Left renal cortex interstitium (tissue), 4 donors: ENCODE measurements at places on chromosomes 5 and 9.

GRCh38 chr9:86354818-86355309 is 654 bp upstream of the TUT7 start:
- DNase-seq = no peak

DNA sequence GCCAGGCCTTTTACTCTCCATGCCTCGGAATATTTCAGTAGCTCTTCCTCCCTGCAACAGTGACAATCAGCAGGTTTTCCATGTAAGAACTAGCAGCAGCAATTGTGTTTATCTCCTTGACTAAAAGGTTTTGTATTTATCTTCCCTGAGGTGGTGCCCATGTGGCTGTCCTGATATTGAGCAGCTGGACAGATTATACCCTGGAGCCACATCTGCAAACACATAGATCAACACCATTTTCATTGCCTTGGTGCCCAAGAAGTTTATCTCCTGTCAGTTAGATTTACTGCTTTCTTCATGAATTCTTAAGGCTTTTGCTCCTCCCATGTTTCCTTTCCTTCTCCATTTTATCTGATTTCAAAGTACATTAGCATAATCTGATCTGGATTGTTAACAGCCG is 378.4 kb downstream of the SPATA31D1 start:
- DNase-seq = no peak

DNA sequence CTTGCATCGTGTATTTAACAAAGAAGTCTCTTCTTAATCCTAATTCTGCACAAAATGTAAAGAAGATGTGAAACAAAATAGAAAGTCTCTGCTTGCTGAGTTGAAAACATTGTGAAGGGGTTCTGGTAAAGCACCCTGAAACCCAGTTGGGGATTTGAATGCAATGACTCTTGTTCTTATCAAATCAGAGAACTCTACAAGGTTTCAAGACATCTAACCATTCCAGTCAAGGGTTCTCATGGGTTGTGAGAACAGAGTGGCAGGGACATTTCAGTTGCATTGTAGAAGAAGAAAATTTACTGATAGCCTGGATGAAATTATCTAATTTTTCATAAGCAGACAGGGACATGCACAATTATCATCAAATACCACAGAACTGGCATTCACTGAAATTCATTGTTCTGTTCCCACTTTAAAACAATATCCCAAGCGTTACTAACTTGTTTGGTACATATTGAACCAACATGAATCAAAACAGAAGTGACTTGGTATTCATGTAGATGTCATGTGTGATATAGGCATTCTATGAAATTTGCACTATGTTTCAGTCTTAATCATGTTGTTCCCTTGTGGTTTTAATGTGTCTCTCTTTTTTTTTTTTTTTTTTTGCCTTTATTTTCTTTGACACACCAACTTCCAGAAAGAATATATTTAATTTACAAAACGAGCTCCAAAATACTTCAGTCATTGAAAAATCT is 563.3 kb downstream of the IRX1 start:
- no peak for DNase-seq

DNA sequence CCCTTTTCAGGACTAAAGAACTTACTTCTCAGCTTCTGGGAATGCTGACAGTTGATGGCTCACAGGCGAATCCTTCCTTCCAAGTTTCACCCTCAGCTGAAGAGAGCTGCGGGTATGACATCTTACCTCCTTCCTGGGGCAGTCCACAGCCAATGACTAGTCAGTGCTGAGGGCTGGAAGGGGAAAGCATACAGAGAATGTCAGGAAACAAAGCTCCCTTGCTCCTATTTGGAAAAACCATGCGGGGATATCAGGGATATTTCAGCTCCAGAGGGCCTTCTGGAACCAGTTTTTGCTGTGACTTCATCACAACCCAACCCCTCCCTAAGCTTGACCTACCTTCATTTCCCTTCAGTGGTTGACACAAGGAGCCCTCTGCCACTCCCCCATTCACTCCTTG is 15.7 kb downstream of the FTMT start:
- DNase-seq = no peak

GRCh38 chr9:37555786-37556185 is 20.4 kb downstream of the FBXO10 start:
- DNase-seq = no peak

- no peak for DNase-seq
Observed at GRCh38 chr5:172827841-172828240, 6.2 kb upstream of the ERGIC1 start.

- no peak for DNase-seq
Observed at GRCh38 chr9:37994639-37995347, 74.2 kb downstream of the SHB start.

- DNase-seq = no peak
Observed at GRCh38 chr9:83701769-83702168, 6.0 kb downstream of the UBQLN1 start.

GRCh38 chr5:179796877-179797608 is 3.3 kb downstream of the LTC4S start:
- DNase-seq = no peak

- DNase-seq = no peak
Observed at GRCh38 chr9:90953805-90954204, 152.2 kb downstream of the SYK start.

DNA sequence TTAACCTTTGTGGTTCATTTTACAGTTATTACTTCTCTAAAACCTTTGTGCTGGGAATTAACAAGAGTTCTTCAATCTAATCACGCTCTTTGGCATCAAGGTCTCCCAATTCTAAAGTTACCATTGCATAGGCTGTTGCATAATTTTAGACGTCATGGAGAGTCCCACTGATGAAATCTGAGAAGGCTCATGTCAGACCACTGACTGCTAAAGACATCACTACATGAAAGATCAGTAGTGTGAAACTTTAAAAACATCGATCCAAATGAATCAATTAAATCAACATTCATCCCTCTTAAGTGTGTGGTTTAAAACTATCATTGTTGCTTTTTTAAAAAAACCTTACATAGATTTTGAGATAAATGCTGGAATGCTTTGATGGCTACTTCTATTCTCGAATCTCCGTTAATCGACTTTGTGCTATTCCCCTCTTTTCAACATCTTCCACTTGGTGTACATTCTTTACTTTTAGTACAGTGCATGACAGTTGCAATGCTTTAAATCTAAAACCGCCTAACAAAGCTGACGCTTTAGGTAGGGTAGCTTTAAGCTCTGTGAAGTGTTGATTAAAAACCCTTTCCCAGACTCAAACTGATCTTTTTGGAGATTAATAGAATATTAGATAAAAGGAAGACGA is 33.6 kb downstream of the NR2F1 start:
- no peak for DNase-seq

DNA sequence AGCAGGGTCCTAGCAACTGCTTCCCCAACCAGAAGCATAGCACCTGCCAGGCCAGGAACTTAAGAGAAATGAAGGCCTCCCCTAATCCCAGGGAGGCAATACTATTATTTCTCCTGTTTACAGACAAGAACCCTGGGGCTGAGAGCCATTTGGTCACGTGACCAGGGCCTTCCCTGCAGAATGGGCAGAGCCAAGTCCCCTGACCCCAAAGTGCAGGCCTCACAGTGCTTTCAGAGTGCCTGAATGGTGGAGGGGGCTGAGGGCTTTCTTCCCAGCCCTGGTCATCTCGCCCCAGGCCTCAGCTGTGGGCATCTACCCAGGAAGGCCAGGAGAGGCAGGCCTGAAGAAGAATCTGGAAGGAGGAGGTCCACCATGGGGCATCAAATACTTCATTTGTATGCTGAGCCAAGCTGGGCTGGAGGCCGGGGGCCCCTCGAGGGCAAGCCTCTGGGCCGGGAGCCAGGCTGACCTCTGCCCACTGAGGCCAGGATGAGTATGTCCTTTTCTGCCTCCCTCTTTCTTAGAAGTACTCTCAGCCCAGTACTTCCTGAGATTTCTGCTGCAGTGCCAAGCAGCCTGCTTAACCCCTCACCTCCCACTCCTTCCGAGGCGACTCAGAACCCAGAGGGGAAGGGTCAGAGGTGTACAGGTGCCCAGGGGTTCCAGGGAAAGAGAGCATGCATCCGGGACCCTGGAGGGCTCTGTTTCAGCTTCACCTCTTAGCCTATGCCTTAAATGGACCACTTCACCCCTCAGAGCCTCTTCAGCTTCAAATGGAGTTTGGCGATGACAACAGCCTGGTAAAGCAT is 18.9 kb upstream of the DUSP1 start:
- no peak for DNase-seq

- no peak for DNase-seq
Observed at GRCh38 chr5:21145376-21145775, 1157.4 kb upstream of the CDH18 start.

- DNase-seq = no peak
Observed at GRCh38 chr9:88307136-88307535, 81.1 kb upstream of the SPIN1 start.

- no peak for DNase-seq
Observed at GRCh38 chr9:115423646-115424045, 305.7 kb upstream of the TNC start.

GRCh38 chr5:134583766-134584165 is 48.9 kb downstream of the SAR1B start:
- no peak for DNase-seq

GRCh38 chr5:56330167-56330566 is 97.0 kb upstream of the ANKRD55 start:
- no peak for DNase-seq

- no peak for DNase-seq
Observed at GRCh38 chr5:90184764-90185163, 224.8 kb downstream of the CETN3 start.

DNA sequence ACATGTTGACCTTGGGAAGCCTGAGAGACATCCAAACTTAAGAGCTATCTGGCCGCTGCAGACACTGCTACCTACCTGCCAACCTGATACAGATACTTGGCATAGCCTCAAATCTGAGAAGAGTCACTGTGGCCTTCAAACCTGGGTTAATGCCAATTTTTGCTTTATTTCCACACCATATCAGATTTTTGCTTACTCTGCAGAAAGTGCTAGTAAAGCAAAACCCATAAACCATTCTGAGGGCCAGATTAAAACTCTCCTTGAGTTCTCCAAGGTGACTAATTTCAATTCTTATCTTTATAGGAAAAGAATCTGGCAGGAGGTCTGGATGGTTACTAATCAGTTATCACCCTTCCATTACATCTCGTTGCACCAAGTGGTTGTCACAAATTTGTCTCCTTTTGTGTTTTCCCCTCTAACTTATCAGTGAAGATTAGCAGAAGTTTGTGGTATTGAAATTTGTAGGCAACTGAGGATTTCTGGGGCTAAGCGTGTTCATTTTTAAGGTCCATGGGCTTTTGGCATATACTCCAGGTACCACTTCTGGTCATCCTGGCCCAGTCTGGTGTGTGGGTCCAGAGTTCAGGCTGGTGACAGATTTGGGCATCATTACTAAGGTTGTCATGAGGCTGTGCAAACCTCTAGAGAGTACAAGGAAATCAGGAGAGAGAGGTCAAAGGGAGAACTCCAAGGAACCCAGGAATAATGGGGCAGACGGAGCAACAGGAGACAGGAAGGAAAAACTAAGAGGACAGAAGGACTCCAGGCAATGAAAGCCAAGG is 177.9 kb downstream of the TSSK1B start:
- no peak for DNase-seq

DNA sequence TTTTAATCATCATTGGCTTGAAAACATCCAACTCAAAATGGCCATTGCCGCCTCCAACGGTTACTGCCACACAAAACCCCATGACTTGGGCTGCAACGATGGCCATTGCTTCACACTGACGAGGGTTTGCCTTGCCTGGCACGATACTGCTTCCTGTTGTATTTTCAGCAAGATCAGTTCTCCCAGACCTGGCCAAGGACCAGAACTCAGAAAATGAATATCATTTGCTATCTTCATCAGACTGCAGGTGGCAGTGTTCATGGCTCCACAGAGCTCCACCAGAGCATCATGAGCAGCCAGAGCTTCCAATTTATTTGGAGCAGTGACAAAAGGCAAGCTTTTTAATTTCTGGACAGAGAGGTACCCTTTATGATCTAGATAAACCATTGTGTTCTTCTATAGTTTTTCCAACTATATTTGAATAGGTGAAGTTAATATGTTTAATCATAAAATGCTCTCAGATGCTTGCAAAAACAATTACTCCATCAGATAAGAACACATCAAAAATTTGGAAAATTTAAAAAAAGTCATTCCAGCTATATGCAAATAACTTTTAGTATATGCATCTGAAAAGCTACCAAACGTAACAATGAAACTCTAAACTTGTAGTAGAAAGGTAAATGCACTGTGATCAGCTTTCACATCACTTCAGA is 10.4 kb downstream of the AMACR start:
- no peak for DNase-seq

- no peak for DNase-seq
Observed at GRCh38 chr5:96565582-96566265, 96.5 kb upstream of the CAST start.

- no peak for DNase-seq
Observed at GRCh38 chr9:79431019-79431679, 140.6 kb upstream of the TLE4 start.

- no peak for DNase-seq
Observed at GRCh38 chr9:93316726-93317494, 133.0 kb downstream of the WNK2 start.

- DNase-seq = no peak
Observed at GRCh38 chr9:134602547-134603362, 38.8 kb upstream of the COL5A1 start.

DNA sequence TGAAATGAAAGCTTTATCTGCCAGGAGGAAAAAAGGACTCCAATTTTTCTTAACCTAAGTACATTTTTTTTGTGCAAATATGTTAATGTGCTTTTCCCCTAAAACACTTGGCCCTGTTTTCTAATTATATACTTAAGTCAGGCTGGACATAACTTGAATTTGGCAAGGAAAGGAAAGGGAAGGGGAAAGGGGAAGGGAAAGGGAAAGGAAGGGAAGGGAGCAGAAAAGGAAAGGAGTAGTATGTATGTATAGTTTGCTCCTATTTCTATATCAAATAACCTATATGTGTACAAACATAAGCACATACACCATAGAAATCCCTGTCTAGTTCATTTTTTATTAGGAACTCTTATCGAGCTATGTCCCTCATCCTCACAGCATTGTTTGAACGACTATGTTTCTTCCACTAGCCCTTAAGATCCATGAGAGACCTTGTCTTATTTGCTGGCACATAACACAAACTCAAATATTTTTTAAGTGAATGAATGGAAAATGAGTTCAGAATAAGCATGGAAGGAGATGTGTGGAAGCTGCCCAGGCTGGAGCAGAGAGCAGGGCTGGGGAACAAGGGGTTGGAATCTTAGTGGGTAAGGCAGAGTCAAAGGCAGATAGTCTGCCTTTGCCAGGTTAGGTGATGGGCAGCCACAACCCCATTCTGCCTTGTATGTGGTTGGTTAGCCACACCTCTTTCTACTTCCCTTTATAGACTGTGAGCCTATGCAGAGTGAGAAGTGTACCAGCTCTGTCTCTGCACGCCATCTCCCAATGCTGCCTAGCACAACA is 70.0 kb downstream of the KLHL3 start:
- DNase-seq = no peak

DNA sequence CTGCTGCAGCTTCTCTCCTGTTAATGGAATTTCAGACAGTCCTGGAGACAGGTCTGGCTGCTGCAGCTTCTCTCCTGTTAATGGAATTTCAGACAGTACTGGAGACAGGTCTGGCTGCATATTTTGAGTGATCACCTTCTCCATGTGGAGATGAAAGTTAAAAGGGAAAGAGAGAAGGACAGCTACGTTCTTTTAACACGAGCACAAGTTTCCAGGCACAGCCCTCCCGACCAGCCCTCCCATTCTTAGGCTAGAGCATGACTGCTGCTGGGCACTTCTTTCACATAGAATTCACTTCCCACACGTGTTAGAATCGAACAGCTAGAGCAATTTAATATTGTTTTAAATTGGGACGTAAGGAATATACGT is 133.3 kb upstream of the DMRT1 start:
- no peak for DNase-seq

- peak; percentile 56 for DNase-seq
Observed at GRCh38 chr5:78972654-78973428, 12.3 kb downstream of the ARSB start.

- no peak for DNase-seq
Observed at GRCh38 chr5:93355691-93356090, 225.3 kb downstream of the NR2F1-AS1 start.
